EL (cell line): ENCODE measurements at places on chromosomes 16 and 17.

DNA sequence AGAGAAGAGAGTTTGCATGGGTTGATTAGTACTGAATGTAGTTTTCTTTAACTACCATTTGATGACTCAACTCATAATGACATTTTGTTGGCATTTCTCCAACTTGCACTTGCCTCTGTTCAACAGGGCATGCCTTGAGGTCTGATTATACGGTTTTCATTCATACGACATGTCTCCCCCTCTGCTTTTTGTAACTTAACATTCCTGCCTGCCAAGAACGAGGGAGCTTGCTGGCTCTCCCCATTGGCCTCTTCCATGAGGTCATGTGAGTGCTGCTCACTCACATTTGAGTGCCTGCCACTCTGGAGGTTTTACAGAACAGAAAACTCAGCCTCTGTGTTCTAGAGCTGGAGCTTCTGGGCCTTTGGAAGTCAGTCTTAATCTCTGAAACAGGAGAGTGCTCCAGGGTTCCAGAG is 19.7 kb downstream of the MAP2K6 start:
- peak; percentile 9 for DNase-seq

DNA sequence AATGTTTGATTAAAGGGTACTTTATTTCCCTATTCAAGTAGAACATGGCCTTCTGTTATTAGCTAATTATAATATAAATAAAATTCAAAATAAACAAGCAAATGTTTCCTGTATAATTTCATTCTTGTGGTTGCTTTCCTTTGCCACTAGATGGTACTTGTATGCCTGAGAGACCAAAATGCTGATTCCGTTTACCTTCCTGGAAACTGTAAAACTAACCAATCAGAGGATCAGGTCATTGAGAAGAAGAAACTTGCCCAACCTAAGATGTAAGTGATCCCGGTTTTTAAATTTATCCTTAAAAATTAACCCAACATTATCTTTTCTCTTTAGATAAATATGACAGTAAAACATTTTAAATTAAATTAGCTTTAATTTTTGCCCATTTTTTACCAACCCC is 8.1 kb upstream of the ABCA5 start:
- peak; percentile 22 for DNase-seq

GRCh38 chr17:75845933-75846691 is 1.9 kb upstream of the UNC13D start:
- no peak for DNase-seq

DNA sequence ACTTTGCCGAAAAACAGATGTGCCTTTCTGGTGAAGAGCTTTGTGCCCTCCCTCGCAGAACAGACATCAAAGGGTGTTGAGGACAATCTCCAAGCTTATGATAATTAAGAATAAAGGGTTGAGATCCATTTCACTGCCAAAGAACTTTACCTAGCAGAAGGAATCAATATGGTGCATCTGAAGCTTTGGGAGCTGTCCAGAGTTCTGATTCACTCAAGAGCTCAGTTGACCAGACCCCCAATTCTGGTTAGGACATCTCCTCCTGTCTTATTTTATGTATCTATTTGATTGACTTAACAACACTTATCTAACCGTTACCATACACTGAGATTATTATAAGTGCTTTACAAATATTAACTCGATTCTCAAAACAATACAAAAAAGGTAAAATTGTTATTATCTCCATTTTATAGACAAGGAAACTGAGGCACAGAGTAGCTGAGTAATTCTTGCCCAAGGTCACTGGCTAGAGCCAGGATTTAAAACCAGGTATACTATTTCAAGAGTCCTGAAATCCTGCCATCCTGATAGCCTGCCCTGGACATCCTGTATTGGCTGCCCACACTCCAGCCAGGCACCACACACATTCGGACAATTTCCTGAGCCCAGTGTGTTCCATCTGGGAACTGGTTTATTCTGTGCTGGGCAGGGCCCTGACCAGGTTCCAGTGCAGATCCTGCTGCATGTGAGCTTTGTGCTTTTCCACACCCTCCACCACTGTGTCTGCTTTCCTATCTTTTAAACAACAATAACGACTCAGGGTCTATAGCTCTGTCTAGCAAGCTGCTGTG is 29.8 kb downstream of the PITPNM3 start:
- no peak for DNase-seq

GRCh38 chr17:77814091-77814772 is 144.3 kb upstream of the TNRC6C start:
- DNase-seq: no peak

DNA sequence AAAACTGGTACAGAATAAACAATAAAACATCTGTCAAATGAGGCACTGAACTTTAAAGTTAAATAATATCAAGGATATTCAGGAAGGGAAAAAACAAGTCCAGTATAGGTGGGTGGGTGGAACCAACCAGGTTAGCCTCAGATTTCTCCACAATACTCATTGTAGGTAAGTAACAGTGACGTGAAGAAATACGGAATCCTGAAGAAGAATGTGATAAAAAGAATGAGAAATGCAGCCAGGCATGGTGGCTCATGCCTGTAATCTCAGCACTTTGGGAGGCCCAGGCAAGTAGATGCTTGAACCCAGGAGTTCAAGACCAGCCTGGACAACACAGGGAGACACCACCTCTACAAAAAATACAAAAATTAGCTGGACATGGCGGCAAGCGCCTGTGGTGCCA is 47.3 kb downstream of the UBE2G1 start:
- no peak for DNase-seq

DNA sequence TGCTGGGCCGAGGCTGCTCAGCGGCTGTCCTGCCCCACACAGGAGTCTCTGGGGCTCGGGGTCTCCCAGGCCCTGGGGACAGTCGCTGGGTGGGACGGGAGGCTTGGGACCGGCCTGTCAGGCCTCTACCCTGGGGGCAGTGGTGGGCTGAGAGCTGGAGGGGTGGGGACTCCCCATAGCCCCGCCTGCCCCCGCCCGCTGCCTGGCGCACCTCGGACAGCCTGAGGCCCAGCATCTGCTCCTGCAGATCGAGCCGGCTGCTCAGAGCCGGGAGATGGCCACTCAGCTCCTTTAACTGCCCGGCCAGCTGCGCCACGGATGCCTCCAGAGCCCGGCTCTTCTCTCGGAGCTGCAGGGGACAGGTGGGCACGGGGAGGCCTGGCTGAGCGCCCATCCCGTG is 6.7 kb downstream of the PERCC1 start:
- DNase-seq: no peak

GRCh38 chr16:20675488-20676267 is 21.8 kb downstream of the ACSM1 start:
- no peak for DNase-seq

DNA sequence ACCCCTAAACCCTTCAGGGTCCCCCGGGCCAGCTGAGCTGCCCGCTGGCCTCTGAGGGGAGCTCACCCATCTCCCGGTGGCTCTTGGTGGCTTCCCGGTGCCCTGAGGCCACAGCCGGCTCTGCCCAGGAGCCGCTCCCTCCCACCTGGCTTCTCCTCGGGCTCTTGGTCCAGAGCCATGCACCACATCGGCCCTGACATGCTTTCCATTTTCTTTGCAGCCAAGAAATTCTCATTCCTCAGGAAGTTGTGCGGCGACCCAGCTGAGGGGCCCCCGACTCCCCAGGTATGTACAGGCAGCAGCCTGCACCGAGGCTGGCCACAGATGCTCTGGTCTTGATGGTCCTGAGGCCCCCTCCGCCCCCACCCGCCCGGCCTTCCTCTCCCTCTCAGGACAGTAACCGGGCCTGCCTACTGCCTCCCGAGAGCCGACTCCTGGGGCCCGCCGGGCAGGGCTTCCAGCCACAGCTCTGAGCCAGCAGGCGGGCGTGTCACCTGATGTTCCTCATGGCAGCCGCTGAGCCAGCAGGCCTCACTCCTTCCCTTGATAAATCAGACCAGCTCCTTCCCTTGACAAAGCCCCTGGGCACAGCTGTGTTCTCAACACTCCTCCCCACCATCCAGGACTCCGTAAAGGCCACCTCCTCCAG is 28.4 kb upstream of the ZFPM1 start:
- DNase-seq: no peak

DNA sequence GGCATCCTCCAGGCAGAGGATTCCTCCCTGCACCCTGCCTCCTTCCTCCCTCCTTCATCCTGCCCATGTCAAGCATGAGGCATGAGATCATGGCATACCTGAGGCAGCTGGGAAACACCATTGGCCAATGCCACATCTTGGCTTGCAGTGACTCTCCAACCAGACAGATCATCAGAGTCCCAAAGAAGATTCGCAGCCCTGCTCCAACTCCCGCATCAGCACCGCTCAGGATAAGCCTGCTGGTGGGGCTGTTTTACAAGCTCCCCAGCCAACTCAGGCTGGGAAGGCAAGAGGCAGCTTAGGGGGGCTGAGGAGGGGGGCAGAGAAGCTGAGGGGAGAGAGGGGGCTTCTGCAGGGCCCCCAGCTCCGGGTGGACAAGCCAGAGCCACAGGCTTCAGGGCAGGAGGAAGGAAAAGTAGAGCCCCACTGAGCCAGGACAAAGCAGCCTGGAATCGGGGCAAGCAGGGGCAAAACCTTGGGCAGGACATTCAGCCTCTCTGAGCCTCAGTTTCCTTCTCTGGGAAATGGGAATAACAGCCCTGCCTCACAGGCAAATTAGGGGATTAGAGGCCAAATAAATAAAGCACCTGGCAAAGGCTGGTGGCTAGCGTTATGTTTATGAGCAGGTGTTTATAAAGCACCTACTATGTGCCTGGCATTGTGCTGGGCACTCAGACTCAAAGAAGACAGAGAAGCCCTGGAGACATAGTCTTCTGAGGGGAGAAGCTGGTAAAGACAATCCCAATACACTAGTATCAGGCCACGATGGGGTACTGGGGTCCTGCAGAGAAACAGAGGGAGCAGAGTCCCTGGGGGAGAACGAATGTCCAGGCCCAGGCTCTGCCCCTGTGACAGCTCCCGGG is 88.1 kb downstream of the GOSR1 start:
- DNase-seq: peak; percentile 27

GRCh38 chr16:67284699-67285646 is 5.6 kb downstream of the PLEKHG4 start:
- no peak for DNase-seq

DNA sequence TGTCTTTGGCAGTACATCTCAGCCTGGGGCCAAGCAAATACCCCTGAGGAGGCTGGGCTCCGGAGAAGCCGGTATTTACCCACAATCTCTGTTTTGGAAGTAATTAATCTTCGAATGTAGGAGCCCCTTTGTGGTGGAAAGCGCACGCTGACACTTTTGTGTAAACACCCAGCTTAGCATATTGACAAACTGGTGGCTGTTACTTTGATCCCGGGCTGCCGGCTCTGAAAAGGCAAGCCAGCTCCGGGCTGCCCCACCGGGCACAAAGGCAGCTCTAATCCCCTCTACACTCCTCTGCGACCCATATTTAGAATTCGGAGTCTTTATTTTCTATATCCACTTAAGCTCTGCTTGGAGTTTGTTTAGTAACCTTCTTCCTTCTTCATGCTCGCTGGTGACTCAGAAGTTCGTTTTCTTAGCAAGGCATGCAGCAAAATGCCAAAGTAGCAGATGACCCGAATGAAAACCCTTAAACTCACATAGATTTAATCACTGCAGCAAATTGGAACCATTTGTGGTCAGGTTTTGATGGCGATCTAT is 144.0 kb upstream of the IRX3 start:
- peak; percentile 82 for DNase-seq

DNA sequence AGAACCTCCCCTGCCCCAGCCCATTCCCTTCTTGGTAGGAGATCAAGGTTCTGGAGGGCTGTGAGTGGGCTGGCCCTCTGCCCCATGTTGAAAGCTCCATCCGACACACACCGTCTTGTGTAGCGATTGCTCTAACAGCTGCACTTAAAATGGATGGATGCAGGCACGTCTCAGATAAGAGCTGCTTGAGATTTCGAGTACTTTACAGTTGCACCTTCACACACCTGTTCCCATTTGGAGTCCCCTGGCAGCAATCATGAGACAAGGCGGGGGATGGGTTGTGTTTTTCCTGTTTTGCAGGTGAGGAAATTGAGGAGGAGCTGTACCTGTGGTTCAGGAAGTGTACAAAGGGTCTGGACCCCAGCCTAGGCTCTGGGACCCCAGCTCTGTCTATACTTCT is 25.6 kb upstream of the TAC4 start:
- DNase-seq: no peak

DNA sequence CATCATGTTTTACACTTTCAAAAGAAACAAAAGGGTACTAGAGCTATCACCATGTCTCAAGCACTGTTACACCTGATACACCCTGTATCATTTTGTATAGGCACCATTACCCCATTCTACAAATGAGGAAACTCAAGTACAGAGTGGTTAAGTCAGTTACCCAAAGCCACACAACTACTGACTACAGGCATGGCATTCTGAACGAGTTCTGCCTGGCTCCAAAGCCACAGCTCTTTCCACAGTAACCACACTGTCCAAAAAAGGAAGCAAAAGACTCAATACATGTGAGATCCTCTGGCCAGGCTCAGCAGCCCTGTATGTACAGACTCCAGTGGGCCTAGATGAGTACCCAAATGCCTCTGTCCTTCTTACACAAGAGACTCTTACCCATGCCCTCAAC is 4.7 kb downstream of the DYNC1LI2 start:
- DNase-seq: no peak

DNA sequence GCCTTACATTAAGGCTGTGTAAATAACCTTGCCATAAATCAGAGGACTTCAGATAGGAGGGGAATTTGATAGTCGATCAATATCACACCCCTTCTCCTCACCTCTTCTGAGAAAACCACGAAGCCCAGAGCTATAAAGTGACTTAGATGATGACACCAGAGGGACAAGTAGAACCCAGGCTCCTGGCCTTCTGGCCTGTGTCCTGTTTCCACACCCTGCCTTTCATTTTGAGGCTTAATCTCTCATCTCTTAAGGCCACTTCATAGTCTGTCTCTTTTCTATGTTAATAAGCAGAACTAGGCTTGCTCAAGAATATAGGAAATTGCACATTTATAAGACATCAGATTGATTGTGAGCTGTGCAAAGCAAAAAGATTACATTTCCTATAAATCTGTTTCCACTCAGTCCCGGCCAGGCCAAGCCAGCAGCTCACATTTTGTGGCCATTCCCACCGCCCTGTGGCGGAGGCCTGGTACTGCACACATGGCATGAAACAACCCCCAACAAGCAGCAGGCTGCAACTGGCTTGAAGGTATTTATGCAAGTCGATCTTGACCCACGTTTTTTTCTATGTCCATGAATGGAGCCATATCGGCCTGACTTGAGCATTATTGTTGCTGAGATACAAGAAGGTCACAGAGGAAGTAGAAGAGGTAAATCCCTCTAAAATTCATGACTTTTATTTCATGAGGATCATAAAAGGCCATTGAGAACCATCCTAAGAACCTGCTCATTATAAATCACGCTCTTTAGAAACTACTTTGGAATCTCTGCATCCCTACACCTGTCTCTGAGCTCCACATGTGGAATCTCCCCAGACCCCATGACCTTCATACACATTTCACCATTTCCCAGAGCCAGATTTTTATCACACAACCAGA is 93.7 kb downstream of the PMP22 start:
- DNase-seq: peak; percentile 75

DNA sequence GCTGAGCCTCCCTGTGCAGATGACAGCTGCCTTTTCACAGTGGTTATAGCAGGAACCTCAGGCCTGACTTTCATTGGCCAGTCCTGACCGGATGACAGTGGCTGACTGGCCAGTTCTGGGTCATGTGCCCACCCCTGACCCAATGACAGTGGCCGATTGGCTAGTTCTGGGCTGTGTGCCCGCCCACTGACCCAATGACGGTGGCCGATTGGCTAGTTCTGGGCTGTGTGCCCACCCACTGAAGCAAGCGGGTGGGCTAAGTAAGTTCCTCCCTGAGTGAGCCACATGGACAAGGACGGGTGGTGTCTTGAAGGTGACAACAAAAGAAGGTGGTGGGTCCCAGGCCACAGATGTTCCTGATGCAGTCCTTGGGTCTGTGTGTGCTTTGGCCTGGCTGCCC is 9.5 kb downstream of the DEF8 start:
- peak; percentile 31 for DNase-seq
